ENCODE measurements at places on chromosomes 5 and 9.
A peak's percentile ranks its signal among the peaks of the same experiment; 100 is the strongest.

GRCh38 chr5:111131356-111131755 lies 39.2 kb downstream of the WDR36 start:
- no peak for DNase-seq

GRCh38 chr5:23028445-23029021 lies 175.4 kb upstream of the CDH12 start:
- DNase-seq = no peak

GRCh38 chr5:139131921-139132432 lies 66.2 kb downstream of the SIL1 start:
- DNase-seq = no peak

GRCh38 chr9:7802666-7803065 lies 3.1 kb upstream of the DMAC1 start:
- DNase-seq = no peak

- DNase-seq = no peak
These were observed 64.1 kb upstream of the RAD23B start for GRCh38 chr9:107218829-107219485.

GRCh38 chr5:143663872-143664271 lies 148.1 kb upstream of the HMHB1 start:
- no peak for DNase-seq

- DNase-seq = no peak
These were observed 18.0 kb upstream of the CAPSL start for GRCh38 chr5:35956429-35956828.

DNA sequence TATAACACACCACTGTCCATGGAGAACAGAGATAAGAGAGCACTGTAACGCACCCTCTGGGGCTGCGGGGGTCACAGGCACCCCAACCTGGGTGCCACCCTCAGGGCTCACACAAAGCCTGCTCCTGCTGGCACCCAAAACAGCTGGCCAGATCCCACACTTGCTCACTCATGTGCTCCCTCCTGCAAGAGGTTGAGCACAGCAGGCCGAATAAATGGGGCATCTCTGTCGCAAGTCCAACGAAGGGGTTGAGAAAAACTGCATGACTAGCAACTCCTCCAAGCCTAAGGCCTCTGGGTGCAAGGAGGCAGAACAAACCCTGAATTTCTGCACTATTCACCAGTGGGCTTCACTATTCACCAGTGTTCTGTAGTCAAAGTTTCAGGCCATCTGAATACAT lies 80.3 kb downstream of the SECISBP2 start:
- DNase-seq = no peak

DNA sequence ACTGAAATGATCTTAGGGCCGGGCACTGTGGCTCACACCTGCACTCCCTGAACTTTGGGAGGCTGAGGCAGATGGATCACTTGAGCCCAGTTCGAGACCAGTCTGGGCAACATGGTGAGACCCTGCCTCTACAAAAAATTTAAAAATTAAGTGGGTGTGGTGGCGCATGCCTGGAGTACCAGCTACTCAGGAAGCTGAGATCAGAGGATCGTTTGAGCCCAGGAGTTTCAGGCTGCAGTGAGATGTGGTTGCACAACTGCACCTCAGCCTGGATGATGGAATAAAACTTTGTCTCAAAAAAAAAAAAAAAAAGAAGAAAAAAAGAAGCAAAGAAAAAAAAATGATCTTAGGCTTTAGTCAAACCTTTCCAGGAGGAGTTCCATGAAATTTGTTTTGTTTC lies 41.8 kb downstream of the MEF2C start:
- DNase-seq = no peak

GRCh38 chr5:177494346-177495195 lies 2.8 kb downstream of the PDLIM7 start:
- no peak for DNase-seq

DNA sequence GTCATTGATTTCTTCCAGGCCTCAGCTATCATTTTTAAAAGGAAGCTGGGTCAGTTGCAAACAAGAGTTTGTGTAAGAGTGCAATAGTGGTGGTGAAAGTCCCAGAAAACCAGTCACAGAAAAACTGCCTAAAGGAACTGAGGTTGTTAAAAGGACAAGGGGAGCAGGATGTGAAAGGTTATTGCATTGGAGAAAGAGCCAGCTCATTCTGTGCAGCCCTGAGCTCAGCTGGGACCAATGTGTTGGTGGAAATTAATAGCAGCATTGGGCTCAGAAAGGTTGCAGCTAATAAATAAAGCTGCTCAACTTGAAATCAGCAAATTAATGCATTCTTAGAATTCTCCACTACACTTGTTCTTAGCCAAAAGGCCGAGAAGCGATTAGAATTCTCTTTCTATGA lies 34.9 kb downstream of the NREP start:
- DNase-seq = no peak

DNA sequence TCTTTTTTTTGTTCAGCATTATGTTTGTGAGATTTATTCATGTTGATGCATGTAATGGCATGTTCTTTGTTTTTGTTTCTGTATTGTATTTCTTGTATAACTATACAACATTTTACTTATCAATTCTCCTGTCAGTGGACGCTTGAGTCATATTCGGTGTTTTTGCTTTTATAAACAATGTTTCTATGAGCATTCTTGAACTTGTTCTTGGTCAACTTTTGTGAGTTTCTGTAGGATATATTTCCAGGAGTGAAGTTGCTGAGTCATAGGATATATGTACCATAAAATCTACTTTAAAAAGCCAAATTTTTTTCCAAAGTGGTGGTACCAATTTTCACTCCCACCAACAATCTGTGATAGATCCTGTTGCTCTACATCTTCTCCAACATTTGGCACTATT lies 104.8 kb downstream of the VCAN start:
- DNase-seq = no peak

- no peak for DNase-seq
These were observed 95.7 kb downstream of the IZUMO3 start for GRCh38 chr9:24449976-24450375.

DNA sequence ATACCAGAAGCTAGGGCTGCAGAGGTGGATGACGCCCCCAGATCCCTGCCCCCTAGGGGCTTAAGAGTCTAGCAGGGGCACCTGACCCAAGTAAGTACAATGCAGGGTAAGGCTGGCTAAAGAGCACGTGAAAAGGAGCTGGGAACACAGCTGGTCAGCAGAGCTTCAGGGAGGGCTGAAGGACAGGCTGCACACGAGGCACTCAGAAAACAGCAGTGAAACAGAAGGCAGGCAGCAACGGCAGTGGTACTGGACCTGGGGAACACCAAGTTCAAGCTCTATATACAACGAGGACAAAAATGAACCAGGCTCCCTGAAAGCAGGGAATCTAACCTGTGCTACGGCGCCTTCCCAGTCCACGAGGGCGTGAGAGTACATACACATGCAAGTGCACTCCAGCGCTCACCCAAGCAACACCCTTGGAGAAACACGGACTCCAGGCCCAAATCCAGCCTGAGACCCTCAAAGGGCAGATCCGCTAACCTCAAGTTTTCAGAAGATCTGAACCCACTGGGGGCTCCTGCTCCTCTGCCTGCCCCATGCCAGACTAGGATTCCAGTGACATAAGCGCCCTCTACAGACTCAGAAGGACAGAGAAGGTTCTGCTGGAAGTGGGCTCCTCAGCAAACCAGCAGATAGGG lies 57.4 kb downstream of the PSMB7 start:
- DNase-seq = no peak

- no peak for DNase-seq
These were observed 359.5 kb upstream of the ADAMTS16 start for GRCh38 chr5:4780633-4781032.

DNA sequence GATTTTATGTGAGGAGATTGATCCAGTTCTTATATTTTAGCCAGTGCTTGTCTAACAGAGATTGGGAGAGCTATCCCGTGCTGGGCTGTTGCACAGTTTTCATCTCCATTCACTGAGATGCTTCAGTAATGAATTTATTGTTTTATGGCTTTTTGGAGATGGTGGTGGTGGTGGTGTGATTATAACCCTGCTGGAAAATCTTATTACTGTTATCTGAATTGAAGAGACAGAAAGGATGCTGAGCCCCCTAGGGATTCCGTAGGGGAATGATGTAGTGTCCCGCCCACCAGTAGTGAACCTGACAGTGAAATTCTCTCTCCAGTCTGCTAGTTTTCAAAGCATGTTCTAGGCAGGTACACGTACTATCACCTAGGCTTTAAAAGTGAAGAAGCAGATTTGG lies 1.9 kb downstream of the RAI14 start:
- no peak for DNase-seq

DNA sequence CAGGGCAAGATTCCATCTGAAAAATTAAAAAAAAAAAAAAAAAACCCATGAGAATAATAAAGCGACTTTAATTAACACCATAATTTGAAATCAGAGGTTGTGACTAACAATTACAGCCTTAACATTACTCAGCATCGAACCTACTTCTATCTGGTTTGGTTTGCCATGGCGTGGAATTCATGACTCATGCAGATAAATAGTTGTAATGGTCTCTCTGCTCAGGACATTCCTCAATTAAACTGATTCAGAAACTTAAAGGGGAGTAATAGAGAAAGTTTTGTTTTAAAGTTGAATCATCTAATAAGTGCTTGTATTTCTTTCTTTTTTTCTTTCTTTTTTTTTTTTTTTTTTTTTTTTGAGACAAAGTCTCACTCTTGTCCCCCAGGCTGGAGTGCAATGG lies 135.5 kb downstream of the SPATA31D1 start:
- no peak for DNase-seq

DNA sequence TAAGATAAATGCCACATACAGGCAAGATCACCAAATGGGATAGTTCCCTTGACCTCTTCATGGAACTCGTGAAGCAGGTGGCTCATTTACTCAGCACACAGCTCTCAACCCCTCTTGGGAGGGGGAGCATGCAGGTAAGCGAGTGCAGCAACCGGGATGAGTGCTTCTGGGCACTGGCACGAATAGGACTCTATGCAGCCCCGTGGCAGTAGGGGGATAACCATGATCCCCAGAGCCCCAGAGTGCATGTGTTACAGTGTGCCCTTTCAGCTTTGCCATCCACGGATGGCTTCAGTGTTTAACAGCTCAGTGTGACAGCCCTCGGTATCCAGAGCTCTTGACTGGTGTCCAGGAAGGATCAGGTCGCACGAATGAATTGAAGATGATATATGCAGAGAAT lies 1187.1 kb downstream of the CDH9 start:
- DNase-seq = no peak

GRCh38 chr5:69001627-69002026 lies 92.2 kb upstream of the SLC30A5 start:
- no peak for DNase-seq

- no peak for DNase-seq
These were observed 371.7 kb upstream of the IRX2 start for GRCh38 chr5:3122985-3123762.

DNA sequence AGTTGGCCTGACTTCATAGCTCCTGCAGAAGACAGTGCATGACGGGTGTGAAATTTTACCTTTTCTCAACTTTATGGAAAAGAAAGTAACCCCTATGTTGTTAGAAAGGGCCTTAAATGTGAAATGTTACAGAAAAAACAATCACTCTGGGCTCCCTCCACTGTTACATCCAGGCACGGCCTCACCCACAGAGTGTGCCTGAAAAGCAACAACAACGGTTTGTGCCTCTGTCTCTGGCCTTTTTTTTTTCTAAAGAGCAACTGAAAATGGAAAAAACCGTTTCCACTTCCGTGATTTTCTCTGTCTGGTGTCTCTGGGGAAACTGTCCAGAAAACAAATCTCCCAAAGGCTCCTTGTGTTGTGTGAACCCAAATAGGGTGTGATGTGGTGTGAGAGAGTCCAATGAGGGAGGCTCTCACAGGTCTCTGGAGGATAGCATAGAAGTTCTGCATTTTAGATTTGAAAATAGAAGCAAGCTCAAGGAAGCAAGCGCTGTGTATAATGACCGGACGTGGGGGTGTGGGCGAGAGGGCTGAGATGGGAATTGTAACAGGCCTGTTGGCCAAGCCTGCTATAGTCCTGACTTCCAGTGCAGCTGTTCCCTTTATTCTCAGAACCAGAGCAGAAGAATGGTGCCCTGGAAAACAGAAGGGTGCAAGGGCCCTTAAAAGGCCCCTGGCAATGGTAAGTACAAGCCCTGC lies 221.8 kb upstream of the TUT7 start:
- DNase-seq = no peak

- DNase-seq = no peak
These were observed 214.4 kb downstream of the PLK2 start for GRCh38 chr5:58245476-58245840.

- no peak for DNase-seq
These were observed 13.9 kb downstream of the TLR4 start for GRCh38 chr9:117718085-117718484.

DNA sequence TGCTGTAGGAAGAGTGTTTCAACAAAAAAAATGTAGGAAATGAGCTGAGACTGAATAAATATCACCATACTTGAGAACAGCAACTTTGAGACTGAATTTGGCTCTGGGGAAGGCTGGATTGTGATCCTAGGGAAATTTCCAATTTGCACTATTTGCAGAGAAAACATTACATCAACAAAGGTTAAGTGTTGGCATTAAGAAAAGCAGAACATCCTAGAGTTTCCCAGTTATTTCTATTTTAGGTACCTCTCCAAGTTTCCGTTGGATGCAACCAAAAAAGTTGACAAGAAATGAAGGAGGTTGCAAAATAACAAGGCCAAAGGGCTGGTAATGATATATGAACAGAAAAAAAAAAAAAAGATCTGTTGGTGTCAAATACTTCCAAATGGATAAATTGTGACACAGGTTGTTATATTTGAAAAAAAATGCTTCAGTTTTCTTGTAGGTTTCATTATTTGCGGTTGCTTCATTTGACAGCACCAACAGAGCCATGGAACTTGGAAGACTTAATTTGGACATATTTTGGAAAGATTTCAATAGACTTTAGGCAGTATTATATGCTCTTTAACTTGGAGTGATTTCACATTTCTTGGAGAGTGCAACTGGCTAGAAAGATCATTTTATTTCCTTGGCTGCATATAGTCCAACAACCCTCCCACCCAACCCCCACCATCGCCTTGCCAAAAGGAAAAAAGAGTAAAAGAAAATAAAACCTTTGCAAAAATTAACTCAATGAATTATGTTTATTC lies 230.8 kb downstream of the ZNF608 start:
- DNase-seq = no peak

GRCh38 chr9:135216791-135217441 lies 129.4 kb downstream of the OLFM1 start:
- DNase-seq = no peak

DNA sequence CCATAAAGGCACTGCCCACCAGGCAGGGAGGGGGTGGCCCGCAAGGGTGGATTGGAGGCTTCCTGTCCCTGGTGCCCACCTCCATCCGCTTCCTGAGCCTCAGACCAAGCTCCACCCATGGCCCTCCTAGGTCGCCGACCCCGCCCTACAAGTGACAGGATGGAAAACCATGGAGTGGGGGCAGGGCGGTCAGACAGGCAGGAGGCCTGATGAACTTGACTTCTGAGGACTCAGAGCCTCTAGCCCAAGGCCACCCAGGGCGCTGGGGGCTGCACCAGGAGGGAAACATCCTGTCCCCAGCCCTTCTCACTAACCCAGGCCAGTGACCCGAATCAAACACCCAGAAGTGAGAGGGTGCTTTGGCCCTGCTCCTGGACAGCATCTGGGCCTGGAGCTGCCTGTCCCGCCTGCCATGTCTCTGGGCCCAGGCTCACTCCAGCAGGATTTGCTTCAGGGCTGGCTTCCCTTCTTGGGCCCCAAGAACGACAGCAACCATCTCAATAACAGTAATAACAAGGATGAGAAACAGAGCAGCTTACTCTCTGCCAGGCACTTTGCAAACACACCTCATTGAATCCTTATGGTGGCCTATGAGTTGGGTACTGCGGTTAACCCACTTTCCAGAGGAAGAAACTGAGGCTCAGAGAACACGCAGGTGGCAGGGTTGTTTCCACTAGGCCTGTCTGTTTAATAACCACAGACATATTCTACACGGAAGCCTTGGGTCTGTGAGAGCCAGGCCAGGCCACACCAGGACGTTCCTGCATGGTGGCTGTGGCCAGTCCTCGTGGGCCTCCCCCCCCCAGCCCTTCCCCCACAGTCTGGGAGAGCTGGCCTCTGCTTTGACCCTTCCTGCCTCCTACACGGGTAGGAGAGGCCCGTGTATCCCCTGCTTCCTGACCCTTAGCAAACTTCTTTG lies 4.4 kb upstream of the ST6GALNAC6 start:
- DNase-seq = peak; percentile 74
